ENCODE measurements at places on chromosomes 2 and 18. TPM values are rescaled to one million over a fixed set of nuclear protein-coding genes. Genes with fewer than 3 reads are reported as not detected.
A peak's percentile ranks its signal among the peaks of the same experiment; 100 is the strongest.

DNA sequence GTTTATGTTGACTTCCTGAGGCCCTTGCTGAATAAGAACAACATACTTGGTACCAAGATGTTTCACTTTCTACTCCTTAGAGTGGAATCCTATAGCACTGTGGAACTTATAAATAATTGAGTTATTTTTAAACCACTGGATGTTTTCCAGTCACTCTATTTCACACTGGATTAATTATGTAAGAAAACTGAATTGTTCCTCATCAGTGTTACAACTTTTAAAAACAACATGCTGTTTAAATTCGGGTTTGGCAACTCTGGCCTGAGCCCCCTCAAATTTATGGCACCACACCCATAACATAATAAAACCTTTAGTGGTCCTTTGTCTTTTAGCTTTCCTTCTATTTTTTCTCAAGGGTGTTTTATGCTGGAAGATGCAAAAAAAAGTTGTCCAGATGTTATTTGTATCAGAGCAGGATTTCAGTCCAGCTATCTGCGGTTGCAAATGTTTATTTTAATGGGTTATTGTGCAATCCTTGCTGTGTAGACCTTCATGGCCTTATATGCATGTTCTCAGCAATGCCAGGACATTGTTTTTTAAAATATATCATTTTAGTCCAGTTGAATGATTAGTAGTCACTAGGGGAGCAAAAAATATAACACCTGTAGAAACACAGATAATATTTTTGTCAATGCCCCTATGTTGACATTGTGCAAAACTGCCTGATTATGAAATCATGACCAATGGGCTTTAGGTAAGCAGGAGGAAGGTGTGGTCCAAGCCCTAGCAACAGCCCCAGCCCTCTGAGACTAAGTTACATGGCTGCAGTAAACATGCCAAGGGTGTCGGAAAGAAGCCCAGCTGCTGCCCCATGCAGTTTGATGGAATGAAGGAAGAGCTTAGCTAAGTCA lies 638.0 kb upstream of the ZEB2 start:
- DNase-seq = peak; percentile 13

The HK2 gene
- 7.8 TPM for total RNA-seq

- no peak for DNase-seq
Measured at GRCh38 chr2:85733121-85733960, 20.4 kb upstream of the ATOH8 start.

DNA sequence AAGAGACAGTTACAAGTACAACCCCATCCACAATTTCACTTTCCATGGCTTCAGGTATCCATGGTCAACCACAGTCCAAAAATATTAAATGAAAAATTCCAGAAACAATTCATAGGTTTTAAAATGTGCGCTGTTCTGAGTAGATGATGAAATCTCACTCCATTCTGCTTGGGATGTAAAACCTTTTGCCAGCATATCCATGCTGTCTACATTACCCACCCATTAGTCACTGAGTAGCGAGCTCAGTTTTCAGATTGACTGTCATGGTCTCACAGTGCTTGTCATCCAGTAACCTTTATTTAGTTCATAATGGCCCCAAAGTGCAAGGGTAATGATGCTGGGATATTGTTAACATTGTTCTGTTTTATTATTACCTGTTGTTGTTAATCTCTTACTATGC lies 40.5 kb downstream of the SMAD4 start:
- DNase-seq = no peak

The TMSB10 gene
- total RNA-seq = 1,668 TPM

- no peak for DNase-seq
Measured at GRCh38 chr2:173962583-173963110, 2.5 kb downstream of the SP3 start.

DNA sequence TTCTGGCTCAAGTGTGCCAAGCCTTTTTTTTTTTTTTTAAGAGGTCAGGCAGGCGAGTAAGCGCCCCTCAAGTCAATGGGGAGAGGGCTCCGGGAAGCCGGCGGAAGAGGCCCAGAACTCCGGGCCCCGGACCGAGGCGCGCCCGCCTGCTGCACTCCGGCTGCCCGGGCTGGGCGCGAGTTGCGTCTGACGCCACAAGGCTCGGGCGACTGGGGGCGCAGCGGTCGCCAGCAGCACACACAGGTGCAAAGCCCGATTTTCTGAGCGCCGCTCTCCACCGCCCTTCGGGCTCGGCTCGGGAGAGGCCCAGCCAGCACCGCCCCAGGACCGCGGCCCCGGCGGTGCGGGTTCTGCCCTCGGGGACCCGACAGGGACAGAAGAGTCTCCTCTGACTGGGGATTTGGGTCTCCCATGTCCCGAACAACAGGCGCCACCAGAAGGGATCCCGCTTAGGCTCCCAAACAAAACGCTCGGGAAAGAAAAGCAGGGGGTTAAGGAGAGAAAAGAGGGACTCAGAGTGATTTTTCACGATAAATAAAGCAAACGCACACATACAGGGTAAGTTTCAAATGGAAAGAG lies 787 bp downstream of the ERBB4 start:
- no peak for DNase-seq

DNA sequence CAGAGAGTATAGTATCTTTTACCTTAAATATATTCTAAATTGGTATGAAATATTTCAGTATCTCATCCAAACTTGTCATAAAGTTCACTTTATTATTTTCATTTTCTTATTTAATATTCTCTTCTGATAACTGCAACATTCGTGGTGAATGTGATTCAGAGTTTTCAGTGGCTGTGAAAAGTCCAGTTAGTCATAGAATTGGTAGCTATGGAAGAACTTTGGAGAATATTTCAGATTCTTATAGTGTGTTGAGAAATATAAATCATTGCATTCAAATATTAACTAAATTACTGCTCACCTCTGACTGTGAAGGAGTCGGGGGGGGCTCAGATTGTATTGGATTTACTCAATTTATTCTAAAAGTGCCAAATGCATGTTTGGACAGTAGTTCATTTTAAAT lies 178.6 kb upstream of the VWC2L start:
- no peak for DNase-seq

- DNase-seq = peak; percentile 25
Measured at GRCh38 chr2:236663287-236664101, 93.9 kb downstream of the ACKR3 start.

DNA sequence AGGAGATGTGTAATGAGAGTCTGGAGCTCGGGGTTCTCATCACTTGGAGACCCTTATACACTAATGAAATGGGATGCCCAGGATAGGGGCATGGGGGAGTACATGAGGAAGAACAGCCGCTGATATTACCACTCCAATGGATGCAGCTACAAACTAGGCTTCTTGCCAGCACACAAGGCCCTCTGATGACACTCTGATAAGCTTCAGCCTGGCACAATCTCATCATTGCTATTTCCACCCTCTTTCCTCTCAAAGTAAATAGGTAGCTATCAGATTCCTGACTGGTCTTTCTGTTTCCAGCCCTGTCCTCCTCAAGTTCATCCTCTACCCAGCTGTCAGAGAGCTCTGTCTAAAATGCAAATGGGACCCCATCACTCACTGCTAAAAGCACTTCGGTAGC lies 103.0 kb downstream of the GPR39 start:
- no peak for DNase-seq

GRCh38 chr18:25167612-25168410 lies 184.2 kb downstream of the ZNF521 start:
- DNase-seq = no peak

DNA sequence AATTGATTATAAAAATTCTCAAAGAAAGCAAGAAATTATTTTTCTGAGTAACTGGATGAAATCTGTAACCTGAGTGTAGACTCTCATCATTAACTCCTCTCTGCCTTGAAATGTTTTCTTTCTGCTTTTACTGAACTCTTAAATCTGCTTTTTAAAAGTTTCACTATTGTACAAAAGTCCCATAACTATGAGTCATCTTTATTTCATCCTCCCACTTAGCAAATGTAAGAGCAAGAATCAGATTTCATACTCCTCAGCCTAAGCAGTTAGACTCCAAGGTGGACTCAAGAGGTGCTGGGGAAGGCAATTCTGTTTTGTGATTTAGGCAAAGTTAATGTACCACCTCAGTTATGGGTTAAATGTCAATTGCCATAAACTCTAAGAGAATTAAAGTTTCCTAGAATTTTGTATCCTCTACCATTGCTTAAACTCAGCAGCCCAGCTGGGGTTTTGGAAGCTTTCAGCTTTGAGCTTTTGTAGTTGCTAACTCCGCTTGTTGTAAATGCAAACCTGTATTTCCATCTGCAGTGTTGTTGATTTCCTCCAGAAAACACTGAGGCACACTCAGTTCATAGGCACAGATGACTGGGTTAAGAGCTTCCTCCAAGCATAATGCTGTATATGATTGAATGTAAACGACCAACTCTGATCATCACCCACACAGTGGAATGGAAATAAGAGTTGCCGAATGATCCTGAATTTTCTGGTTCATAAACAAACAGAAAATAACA lies 268.8 kb downstream of the ARHGAP15 start:
- no peak for DNase-seq

DNA sequence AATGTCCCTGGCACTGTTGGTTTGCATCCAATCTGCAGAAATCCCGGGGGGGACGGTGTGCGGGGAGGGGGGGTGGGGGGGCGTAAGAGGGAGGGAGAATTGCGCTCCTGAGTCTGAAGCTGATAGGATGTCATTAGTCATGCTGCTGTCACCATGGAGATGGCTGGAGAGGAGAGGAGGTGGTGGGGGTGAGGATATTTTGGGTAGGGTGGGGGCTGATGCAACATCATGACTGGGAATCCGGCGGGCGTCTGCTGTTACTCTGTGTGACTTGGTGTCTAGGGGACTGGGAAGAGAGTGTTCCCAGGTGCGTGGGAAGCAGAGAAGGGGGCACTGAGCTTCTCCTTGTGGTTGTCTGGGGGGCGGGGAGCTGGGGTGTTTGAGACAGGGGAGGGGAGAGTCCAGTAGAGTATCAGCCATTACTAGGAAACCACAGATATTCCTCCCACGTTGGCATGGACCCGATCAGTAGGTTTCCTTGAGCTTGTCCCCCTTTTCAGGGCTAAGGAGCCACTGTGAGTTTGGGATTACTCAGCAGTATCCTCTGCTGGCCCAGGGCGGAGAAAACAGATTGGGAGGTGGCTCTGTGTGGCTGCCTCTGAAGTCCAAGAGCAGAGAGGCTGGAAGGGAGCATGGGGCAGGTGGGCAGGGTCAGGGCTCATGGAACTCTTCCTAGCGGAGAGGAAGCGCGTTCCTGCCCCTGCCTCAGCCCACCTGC lies 18.9 kb downstream of the TET3 start:
- DNase-seq = no peak

GRCh38 chr2:161139098-161139987 lies 20.9 kb upstream of the TANK start:
- DNase-seq = no peak

- DNase-seq = no peak
Measured at GRCh38 chr18:73645160-73645715, 502.4 kb downstream of the FBXO15 start.

GRCh38 chr2:151334082-151334815 lies 23.1 kb upstream of the TNFAIP6 start:
- no peak for DNase-seq

The MYO5B gene
- 25.4 TPM for total RNA-seq

- no peak for DNase-seq
Measured at GRCh38 chr2:111678651-111679050, 205.3 kb downstream of the ANAPC1 start.

GRCh38 chr2:29336341-29337241 lies 221.4 kb downstream of the CLIP4 start:
- DNase-seq = no peak

The CRYBA2 gene
- not detected for total RNA-seq

The GPAT2 gene
- 11.0 TPM for total RNA-seq

The ARHGAP15 gene
- total RNA-seq = not detected

The ANKRD53 gene
- total RNA-seq = not detected

DNA sequence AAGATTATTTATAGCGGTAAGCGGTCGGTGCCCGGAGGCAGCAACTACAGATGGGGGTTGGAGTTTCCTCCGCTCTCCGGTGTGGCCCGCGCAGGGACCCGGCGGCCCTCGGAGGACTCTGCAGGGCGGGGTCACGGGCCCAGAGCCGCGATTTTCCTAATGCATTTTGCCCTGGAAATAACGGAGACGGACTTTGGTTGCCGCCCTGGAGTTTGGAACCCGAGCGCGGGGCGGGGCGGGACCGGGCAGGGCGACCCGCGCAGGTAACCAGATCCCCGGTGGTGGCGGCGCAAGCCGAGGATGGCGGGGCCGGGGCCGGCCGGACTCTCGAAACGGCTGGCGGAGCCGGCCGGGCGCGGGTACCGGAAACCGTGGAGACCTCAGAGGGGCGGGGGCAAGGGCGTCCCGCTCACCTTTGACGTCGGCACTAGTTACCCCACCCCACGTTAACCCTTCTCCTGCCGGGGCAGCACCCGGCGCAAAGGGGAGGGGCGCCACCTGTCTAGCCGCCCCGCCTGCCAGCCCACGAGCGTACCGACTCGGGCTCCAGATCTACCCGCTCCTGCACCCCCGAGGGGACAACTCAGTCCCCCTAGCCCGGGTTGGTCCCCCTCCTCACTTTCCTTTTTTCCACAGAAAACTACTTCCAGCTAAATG lies 2.9 kb downstream of the CYP26B1 start:
- DNase-seq = peak; percentile 48

- DNase-seq = no peak
Measured at GRCh38 chr2:113135317-113135716, 7.9 kb downstream of the IL1RN start.

DNA sequence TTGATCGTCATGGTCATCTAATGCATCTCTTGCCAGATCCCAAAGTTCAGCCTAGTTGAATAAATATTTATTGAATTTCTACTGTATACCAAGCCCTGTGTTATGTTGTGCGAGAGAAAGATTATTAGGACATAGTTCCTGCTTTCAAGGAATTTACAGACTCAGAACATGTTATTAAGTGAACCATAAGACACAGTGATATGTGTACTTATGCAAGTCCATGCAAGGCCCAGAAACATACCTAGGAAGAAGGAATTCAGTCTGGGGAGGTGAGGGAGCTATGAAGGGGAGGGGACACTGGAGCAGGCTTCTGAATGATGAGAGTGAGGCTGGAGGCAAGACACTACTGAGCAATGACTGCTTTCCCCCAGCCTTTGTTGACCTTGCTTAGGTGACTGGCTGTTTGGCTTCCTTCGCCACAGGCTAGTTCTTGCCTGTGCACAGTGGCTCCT lies 81.4 kb downstream of the ACAA2 start:
- DNase-seq = peak; percentile 55

GRCh38 chr2:113283704-113284284 lies 5.1 kb upstream of the PAX8 start:
- peak; percentile 93 for DNase-seq

The RAB6C gene
- not detected for total RNA-seq

GRCh38 chr2:4357121-4357520 lies 653.7 kb downstream of the DCDC2C start:
- DNase-seq = no peak

All from PC-9 (cell line).